ENCODE measurements at places on chromosomes 6 and 20.

GRCh38 chr6:45789238-45789637 is 226.4 kb downstream of the CLIC5 start:
- DNase-seq = no peak

DNA sequence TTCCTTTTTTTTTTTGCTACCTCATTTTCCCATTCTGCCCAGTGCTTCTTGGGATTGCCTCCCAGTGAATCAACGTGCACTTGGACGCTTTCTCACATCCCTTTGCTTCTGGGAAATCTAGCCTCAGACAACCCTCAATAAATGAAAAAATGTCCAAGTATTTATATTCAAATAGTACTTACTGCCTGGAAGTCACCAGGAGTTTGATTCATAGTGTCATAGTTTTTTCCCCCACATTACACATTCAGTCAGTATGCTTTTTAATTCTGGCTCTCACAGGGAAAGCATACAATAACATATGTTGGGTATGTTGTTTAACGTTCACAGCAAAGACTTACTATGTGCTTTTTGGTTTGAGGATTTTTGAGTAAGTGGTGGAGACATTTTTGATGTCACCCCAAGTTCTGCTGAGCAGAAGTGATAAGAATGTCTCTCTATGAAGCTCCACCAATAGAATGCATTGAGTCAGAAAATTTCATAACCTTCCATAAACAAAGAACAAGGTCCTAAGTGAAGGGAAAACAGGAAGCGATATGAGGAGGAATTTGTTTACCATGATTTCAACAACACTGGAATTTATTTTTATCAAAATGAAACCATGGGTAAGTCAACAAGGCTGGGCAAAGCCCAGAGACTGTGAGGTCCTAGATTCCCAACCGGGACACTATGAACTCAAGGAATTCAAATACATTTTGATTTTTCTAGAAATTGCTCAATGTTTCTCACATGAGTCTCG is 301.2 kb upstream of the BMP2 start:
- DNase-seq = no peak

DNA sequence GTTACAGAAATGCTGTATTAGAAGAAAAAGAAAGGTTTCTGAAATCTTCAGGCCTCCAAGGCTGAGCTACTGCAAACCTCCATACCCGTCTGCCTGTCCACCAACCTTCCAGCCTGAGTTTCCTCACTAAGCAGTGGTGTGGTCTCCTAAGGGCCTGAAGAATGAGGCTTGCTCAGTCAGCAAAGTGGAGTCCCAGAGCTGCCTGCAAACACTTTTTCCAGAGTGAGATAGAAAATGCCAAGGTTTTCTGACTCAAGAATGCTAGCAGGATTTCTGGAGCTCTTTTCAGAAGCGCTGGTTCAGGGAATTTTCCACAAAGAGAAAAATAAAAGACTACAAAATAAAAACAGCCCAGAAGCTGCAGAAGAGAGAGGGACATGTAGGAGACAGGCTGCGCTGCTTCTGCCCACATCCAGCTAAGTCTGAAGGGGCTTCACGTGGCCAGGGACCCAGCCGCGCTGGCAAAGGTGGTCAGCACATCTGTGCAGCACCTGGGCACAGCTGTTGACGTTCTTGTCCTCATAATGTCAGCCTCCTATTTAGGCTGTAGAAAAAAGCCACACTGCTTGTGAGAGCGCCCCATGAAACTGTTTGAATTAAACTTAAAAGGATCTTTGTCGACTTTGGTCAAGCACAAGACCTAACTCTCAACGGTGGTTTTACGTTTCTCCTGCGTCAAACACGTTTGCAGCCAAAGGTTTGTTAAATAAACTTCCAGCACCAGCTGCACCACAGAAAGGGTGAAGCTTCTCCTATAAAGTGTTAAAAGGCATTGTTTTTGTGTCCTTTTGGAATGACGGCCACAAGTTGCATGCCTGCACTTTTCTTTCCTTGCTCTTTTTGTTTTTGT is 209.0 kb downstream of the THBS2 start:
- DNase-seq = no peak

GRCh38 chr6:170096803-170097504 is 193.9 kb downstream of the DLL1 start:
- DNase-seq = no peak

DNA sequence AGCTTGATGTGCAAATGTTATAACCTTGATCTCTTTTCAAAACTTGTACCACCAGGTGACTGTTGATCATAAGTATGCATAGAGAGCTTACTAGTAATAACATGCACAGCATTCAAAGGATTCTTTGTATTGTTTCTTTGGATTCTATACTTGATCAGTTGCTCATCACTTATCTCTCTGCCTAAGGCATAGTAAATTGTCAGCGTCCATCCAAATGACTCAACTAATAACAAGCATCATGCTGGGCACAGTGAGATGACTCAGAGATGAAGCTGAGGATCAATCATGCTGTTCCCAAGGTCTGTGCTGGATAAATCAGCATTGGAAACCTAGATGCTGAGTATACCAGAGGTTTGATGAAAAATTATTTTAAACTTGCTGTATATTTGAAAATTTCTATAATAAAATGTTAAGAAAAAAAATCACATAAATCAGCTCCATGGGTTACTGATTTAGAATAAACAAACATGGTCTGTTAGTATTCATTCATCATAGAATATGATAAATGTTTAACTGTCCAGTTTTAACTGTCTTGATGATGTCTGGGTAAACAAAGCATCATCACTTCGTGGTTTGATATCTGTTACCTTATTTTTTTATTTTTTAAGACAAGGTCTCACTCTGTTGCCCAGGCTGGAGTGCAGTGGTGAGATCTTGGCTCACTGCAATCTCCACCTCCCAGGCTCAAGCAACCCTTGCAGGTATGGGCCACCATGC is 45.6 kb upstream of the SGK1 start:
- no peak for DNase-seq

DNA sequence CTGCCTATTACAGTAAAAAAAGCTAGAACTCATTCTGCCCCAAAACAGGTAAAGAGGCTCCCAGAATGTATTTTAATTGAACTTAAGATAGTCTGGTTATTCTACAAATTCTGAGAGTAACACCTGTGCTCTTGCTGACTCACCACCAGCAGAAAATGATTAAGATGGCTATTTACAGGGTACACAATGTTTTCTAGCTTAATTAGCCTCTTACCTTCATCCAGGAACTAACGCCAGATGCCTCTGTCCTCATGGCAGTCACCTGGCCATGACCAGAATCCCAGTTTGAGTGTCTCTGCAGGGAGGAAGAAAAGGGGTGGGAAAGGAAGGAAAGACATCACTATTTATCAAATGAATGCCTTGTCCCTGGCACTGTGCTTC is 31.3 kb upstream of the PPP1R3G start:
- no peak for DNase-seq

DNA sequence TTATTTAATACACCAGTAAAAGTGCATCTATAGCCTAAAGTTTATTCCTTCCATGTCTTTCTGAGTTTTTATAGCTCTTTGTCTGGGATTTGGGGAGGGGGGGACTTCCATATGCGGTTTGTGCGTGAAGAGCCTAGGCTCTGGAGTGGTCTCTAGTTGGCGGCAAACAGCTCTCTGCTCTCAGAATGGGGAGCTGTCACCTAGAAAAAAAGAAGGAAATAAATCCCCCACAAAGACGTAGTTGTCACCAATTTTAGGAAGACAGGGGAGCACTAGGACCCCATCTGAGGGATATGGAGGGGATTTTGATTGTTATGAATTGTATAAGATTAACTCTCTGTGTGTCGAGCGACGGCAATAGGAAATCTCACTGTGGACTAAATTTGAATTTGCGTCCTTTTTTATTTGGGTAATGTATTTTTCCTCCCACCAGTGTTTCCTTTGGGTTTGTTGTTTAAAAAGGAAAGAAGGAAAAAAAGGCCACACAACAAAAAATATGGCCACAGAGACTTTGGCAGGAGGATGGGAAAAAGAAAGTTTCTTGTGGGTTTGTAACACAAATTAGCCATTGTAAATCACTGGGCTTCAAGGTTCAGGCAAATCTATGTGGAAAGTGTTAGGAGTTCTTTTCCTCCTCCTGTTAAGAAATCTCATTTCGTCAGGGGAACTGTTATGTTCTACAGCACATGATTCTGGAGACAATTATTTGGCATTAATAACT is 7.4 kb downstream of the POU3F2 start:
- DNase-seq = no peak

GRCh38 chr6:148285205-148285604 is 57.4 kb upstream of the SASH1 start:
- DNase-seq = no peak

Measured in GM18507 (cell line).